ENCODE measurements at places on chromosomes 2 and 18. TPM values are rescaled to one million over a fixed set of nuclear protein-coding genes. Genes with fewer than 3 reads are reported as not detected.

GRCh38 chr2:182980115-182980514, 58.1 kb downstream of the NCKAP1 start:
- DNase-seq, result no peak

The SERPINB3 gene
- total RNA-seq, result 8.5 TPM

DNA sequence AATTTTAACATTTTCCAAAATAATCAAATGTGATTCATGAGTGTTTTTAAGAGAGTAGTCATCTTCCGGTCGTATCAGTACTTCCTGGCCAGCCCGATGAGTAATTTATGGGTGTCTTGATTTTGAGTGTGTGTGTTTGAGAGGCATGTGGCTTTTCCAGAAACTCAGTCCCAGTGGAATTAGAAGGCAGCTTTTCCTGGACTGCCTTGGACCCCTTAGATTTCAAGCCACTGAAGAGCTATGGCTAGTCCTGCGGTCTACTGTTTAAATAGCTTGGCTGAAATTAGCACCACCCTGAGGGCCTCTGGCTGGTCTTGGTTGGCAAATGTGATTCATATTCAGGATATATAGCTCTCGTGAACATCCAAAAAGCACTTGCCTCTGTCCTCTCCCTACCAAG, 59.4 kb downstream of the HK2 start:
- no peak for DNase-seq

DNA sequence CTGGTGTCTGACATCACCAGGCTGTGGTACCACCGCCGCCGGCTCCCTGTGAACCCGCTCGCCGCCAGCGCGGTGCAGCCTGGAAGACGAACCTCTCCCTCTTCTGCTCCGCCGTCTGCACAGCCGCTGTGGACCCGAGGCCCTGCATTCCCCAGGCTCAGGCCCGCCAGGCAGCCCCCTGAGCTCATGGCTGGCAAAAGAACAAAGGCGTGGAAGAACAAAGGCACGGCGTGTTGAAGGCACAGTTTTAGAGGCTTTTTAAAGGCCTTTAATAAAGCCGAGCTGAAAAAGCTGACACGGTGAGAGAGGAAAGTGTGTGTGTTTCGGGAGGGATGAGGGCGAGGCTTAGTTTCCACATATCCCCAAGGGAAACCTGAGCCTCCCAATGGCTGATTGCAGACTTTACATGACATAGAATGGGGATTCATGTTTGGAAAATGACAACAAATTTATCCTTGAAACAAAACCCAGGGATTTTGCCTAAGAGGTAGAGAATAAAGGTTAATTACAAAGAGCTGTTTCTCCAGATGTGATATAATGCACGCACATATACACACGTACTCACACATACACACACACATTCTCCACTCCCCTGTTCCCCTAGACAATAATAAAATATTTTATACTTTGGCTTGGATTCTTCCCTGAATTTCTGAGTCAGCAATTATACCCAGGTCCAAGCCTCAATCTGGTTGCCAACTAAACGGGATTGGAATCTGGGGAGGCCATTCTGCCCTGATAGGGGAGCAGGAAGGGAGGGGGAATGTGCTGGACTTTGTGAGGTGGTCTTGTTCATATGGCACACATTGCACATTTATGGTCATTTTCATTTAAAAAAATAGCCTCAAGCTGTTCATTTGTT, 39.7 kb downstream of the RFX8 start:
- no peak for DNase-seq

DNA sequence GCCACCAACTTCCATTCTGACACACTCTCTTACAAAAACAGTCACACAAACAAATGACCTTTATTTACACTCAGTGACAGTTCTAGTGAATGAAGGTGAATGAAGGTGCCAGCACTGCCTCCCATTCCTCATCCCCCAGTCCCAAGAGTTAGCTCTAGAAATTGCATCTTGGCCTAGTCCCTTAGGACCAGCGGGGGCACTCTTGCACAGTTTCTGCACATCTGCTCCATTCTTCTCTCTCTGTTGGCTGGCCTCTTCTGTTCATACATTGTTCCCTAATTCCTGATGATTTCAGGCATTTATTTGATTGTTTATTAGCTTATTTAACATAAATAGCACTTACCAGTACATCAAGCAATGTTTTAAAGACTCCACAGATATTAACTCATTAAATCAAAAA, 30.9 kb downstream of the GAREM1 start:
- no peak for DNase-seq

The POMC gene
- 31.0 TPM for total RNA-seq

DNA sequence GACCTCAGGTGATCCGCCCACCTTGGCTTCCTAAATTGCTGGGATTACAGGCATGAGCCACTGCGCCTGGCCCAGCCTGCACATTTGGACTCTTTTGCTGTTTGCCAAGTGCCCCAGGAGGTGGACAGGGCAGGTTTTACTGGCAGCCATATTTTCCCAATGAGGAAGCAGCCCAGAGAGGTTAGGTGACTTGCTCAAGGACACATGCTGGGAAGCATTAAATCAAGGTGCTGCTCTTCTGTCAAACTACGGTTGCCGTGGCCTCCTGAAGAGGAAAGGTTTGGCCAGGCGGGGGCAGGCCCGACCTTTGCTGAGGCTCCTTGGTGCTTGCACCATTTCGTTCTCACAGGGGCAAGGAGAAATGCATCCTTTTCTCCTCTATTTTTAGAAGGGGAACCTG, 44.0 kb downstream of the DNMT3A start:
- DNase-seq, result no peak

- DNase-seq, result no peak
Observed at GRCh38 chr2:71670430-71670795, 217.1 kb downstream of the DYSF start.

DNA sequence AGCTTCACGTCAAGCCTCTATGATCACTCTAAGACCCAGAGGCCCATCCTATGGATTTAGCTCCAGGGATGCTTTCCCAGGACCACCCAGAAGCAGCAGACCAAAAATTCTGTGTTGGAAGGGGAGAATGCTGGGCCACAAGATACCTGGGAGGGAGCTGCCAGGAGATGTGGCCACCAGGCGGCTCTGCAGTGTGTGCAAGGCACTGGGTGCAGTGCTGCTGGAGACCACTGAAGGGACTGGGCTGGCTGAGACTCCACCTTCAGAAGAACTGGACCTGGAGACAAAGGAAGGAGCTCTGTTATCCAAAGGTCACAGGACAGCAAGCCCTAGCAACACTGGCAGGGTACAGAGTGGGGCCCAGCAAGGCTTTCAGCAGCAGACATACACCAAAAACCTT, 34.0 kb downstream of the KANSL3 start:
- DNase-seq, result no peak

The LIPG gene
- 28.5 TPM for total RNA-seq

- DNase-seq, result no peak
Observed at GRCh38 chr2:79670198-79670597, 157.3 kb downstream of the CTNNA2 start.

The ERICH2 gene
- 0.73 TPM for total RNA-seq

The CENPA gene
- total RNA-seq, result 0.23 TPM

GRCh38 chr2:26179446-26179913, 6.6 kb downstream of the GAREM2 start:
- DNase-seq, result no peak

Measured in prostate gland (tissue), 2 donors.